Stimulated activated CD8-positive, alpha-beta memory T cell treated with anti-CD3 and anti-CD28 coated beads, Interleukin-7, amount 100 ng/mL, for 1 hour (primary cell): ENCODE measurements at places on chromosomes 3 and 15.

GRCh38 chr3:186839874-186840641 is 2.5 kb upstream of the ADIPOQ start:
- no peak for DNase-seq

DNA sequence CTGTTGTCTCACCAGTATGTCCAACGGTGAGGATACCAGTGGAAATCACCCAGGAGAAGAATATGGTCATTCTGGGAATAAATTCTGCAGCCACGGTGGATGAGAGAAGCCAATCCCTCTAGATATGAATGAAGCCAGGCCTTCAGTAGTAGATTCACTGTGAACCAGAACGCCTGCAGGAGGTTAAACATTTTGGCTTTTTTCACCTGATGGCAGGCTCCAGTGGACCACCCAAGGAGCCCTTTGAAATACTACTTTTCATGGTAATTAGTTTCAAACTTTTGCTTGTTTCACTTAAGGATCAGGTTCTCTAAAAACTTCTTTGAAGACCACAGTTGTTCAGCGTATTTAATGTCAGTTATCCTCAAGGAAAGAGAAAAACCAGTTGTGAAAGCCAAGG is 353.4 kb downstream of the RORA start:
- DNase-seq: no peak

GRCh38 chr15:56942118-56942517 is 23.7 kb downstream of the TCF12 start:
- no peak for DNase-seq

DNA sequence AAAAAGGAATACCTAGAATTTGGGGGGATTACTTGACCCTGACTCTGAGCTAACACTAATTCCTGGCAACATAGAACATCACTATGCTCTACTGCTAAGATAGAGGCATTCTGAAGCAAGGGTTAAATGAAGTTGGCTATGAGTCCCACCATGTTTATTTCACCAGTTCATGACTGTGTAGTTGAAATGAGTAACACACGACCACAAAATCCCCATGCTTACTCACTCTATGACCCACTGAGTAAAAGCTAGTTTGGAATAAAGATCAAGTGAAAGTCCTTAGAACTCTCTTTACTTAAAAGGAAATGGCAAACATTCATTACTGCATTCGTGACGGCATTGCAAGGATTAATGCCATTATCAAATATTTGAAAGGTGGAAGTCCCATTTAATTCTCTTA is 47.4 kb downstream of the MRPL46 start:
- no peak for DNase-seq

DNA sequence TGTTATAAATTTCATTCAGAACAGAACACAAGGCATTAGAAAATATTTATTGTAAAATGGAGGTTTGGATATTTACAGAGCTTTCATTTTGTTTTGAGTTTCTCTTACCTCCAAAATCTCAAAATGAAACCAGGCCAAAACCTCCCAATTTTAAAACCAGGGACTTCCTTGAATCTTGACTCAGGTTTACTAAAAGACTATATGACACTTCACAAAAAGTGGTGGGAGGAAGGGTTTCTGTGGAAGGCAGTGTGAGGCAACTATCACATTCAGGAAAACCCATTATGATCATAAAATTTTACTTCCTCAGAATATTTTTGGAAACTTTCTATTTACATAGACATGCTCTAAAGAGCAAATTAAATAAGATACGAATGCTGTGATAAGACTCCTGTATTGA is 205.8 kb upstream of the EOMES start:
- no peak for DNase-seq

DNA sequence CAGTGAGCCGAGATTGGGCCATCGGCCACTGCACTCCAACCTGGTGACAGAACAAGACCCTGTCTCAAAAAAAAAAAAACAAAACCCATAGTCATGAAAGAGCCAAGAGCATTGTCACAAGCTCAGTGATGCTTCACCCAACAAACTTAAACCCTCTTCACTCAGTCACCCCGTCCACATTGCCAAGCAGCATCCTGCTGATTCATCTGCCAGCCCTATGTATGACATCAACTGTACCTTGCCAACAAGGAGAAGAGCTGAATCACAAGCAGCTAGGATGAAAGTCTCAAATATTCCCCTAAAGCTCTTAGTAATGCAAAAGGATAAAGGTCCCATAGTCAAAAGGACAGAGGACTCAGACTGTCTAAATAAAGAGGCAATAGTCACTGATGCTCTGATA is 90.0 kb downstream of the ANO10 start:
- no peak for DNase-seq

DNA sequence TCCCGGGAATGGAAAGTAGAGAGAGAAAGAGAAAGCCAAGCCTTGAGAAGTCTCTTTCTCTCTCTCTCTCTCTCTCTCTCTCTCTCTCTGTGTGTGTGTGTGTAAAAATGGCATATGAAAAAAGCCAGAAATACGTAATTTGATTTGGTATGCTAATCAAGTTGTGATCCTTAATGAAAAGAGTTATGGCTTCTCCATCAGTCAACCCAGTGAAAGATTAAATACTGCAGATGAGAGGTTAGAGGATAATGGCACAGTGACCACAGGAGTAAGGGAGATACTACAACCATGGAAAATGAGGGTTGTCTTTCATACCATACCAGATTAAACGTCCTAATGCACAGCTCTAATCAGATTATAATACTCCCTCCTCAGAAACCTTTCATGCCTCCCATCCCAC is 193.5 kb upstream of the SOX2 start:
- no peak for DNase-seq

DNA sequence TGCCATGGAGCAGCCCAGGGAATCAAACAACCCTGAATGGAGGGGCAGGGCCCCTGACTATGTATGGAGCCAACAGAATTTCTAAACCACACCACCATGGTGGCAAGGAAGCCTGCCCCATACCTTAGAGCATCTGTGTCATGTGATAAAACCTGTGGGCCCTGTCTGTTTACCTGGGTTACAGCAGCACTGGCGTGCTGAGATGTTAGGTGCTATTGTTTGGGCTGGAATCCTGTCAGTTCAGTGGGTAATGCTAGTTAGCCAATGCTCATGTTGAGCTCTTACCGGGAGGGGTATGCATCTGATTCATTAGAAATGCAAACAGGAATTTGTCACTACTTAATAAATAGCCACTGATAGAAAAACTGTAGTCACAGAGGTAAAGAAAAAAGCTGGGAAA is 63.5 kb upstream of the ETV5 start:
- no peak for DNase-seq

DNA sequence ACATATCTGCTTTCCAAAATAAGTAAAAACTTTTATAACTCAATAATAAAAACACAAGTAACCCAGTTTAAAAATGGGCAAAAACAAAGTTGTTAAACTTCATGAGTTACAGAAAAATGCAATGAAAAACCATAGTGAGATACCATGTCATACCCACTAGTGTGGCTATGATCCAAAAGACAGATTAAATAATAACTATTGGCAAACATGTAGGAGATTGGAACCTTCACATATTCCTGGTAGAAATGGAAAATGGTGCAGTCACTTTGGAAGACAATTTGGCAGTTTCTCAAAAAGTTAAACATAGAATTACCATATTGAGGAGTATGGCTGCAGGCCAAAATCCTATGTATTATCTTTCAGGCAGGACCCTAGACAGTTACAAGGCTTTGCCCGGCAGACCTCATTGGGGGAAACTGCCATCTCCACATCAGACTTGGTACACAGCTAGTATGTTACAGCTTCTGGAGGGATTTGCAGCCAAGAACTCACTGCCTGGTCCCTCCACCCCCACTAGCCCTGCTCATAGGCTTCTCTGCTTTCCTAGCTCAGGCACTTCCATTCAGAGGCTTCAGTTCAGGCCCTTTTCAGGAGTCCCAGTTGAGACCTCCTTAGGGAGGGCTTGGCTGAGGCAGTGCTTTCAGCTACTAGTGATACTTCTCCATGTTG is 147.8 kb downstream of the NEK10 start:
- DNase-seq: no peak

DNA sequence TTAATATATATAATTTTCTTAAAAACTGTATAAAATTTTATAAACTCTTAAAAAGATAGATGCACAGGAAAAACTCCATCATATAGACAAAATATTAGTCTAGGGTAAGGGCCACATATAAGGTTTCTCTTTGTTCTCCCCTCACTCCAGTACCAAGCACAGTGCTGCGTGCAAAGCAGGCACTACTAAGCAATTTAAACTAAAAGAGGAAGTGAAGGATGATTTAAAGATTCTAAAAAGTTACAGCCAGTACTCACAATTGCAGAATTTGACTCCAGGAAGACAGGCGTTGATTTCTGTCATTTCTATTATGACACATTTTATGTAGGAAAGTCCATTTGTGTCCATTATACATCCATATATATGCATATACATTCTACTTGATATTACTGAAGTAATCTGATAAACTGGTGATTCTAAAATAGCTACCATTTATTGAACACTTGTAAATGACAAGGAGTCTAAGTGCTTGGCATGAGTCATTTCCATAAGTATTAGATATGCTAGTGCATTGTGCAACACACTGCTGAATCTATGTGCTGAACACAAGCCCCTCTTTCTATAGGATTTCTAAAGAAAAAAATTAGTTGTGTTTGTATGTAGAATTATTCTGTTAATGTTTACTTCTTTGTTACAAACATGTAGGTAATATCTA is 785.5 kb upstream of the ARRDC4 start:
- no peak for DNase-seq

- DNase-seq: no peak
Observed at GRCh38 chr15:70875001-70875782, 17.0 kb downstream of the THAP10 start.

DNA sequence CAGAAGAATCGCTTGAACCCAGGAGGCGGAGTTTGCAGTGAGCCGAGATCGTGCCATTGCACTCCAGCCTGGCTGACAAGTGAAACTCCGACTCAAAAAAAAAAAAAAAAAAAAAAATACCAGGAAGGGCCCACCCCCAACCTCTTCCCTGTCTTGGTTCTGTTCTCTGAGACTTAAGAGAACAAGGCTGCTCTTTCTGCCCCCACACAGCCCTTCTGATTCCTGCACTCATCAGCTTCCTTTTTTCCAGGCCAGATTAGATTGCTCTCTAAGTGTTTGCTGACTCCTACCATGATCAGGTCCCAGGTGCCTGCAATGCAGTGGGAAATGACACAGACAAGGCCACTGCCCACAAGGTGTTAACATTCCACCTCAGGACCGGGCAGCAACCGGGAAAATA is 13.0 kb downstream of the TMEM44 start:
- no peak for DNase-seq

DNA sequence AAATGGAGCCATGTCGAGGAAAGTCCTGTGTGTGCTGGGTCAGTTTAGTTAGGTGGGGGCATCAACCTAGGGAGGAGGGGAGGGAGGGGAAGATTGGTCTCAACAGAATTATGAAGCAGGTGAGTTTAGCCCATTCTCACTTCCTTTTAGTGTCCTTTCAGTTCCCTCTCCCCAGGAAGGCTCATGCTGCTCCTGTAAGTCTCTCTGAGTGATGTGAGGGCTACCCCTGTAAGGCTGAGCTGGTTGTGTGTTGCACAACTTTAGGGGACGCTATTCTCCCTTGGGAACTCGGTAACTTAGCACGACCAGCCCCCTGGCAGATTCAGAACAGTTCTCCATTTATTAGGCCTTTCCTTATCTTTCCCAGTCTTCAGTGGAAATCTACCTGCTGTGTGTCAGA is 21.2 kb downstream of the IL5RA start:
- no peak for DNase-seq

GRCh38 chr15:37572401-37572800 is 362.0 kb upstream of the TMCO5A start:
- DNase-seq: no peak

DNA sequence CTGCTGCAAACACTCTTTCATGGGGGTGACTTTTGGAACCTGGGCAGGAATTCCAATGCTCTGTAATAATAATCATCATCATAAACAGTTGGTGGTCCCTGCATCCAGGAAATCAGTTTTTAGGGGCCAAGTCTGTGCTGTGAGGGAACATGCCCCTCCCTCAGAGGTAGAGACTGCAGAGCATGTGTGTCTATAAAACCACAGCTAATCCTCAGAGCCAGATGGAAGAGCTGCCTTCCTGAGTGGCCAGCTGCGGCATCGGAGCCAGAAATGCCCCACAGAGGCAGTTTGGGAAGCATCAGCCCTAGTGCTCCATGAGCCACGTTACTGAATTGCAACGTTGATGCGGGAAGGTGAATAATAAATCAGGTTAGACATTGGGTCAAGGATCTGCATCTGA is 12.9 kb upstream of the TPM1 start:
- no peak for DNase-seq

DNA sequence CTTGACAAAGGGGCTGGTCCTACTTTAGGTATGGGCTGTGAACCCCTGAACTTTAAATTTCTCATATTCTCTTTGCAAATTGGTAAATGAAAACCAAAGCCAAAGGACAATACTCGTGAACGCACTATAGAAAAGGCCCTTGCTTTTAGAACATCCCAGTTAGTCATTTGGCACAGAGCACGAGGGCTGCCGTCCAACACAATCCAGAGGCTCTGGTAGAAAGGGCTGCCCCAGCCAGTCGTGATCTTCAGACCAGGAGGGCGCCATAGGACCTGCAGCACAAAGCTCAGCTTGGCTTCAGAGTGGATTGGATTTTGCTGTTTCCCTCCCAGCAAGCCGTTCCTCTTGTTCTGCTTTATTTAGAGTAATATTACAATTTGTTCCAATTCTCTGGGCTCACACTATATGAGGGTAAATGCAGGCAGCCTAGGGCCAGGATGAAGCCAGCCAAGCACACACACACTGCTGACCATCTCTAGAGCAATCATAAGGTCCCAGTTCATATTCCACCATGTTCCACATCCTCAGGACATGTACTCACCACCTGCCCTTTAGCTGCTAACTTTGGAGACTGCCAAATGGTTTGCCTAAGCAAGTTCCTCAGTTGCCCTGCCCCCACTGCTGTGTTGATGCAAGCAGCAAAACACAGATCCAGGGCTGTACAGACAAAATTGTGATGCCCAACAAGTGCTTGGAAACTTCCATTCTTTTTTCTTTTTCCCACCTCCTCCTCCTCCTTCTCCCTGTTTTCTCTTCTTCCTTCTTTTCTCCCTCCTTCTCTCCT is 6.0 kb upstream of the BFSP2 start:
- no peak for DNase-seq

- no peak for DNase-seq
Observed at GRCh38 chr3:66098436-66098835, 59.7 kb upstream of the MAGI1 start.

DNA sequence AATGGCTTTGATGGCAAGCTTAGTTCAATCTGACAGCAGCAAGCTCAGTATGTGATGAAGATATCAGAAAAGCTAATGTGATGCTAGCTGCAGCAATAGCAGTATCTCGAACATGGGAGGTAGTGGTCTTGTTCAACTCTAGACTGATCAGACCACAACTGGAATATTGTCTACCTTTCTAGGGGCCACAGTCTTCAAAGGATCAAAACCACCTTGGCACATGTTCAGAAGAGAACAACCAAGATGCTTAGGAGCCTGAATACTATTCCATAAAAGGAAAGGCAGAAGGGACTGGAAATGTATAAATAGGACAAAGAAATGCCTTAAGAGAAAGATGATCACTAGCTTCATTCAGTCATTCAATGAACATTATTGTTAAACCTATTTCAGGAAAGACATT is 2.3 kb downstream of the C3orf70 start:
- DNase-seq: no peak
